ENCODE measurements at places on chromosomes 13 and 19.

DNA sequence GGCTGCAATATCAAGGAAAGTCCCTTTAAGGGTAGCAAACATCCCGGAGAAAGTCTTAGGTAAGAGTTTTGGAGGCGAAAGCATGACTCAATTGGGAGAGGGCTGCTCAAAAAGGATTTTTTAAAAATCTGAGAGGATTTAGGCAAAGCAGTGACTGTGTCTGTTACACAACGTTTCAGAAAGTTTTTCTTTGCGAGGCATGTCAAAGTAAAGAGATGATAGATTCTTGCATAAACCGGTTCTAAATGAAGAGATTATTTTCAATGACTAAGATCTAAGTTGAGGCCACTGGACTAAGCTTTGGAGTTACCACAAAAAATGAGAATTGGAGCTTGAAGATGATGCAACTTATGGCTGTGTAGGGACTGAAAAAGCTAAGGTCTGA, 43.7 kb upstream of the ENOX1 start:
- no peak for DNase-seq

GRCh38 chr19:5985098-5985783, 7.3 kb upstream of the RANBP3 start:
- DNase-seq, result no peak

DNA sequence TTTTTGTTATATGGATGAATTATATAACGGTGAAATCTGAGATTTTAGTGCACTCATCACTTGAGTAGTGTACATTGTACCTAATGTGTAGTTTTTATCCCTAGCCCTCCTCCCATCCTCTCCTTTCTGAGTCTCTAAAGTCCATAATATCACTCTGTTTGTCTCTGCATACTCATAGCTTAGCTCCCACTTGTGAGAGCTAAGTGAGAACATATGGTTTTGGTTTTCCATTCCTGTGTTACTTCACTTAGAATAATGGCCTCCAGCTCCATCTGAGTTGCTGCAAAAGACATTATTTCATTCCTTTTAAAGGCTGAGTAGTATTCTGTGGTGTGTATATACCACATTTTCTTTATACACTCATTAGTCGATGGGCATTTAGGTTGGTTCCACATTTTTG, 94.0 kb downstream of the SLC10A2 start:
- no peak for DNase-seq

DNA sequence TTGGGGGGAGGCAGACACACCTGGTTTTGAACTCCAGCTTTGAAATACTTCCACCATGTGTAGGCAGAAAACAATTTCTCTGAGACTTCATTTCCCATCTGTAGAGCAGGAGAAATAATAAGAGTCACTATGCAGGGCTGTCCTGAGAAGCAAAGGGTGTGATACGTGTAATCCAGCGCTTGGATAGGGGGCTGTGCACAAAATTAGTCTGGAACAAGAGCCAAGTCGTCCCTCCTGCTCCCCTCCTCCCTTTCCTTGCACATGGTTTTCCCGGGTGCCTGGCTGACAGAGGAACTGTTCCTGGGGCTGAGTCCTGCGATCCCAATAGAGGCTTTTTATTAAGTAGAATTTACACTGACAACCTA, 29.6 kb upstream of the UBE2L5 start:
- DNase-seq, result no peak

- no peak for DNase-seq
These were observed 107.6 kb upstream of the VSTM2B start for GRCh38 chr19:29418201-29418600.

GRCh38 chr13:112341976-112342735, 34.0 kb upstream of the SPACA7 start:
- no peak for DNase-seq

- no peak for DNase-seq
These were observed 1198.2 kb upstream of the PCDH9 start for GRCh38 chr13:68428292-68428691.

DNA sequence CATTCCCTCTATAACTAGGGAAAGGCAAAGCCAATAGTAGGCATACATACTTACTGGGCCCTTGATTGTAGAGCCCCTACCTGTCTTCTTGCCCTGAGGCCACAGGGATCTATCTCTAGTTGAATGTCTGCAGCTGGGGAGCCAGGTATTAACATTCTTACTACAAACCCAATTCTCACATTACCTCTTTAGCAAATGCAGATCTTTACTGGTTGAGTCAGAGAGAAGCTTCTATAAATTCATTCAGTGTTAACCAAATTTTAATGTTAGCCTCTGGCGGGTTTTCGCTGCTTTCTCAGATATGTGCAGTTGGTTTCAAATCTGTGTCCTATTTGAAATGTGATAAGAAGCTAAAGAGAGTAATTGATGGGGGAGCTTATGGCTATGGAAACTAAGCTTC, 43.2 kb downstream of the SERTM1 start:
- DNase-seq, result no peak

DNA sequence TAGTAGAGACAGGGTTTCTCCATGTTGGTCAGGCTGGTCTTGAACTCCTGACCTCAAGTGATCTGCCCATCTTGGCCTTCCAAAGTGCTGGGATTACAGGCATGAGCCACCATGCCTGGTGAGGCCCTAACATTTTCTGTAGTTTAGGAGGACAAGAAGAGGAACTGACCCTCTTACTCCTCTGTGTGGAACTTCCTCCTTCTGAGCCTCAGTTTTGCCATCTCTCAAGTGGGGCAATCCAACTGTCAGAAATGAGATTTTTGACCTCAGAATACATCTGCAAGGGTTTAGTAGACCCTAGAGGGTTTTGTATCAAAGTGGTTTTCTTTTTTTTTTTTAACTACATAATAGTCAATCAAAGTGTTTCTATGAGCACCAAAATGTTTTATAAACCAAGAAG, 2.4 kb downstream of the DKKL1 start:
- DNase-seq, result no peak

DNA sequence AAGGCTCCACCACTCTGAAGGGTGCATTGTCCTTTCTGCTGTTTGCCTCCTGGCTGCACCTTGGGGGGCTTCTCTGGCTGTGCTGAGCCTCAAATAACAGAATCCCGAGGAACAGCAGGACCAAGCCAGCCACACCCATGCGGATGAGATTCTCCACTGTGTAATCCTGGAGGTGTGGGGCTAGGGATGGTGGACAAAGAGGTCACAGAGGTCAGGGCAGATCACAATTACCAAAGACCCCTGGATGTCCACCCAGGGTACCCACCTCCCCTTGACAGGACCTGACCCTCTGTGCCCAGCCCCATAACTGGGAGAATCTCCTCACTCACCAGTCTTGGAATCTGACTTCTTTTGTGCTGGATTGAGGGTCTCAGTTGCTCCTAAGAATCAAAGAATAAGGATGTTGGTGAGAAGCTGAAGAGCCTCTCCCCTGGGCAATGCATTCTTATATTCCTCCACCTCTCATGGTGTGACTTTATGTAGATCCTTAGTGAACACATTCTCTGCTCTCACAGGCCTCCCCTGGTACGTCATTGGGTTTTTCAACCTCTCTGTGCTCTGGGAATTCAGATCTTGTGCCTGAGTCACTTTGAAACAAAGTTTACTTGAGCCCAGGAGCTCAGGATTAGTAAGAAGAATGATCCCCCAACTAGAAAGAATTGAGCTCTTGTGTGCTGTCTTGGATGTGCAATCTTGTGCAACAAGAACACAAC, 5.2 kb downstream of the LILRA4 start:
- DNase-seq, result no peak

DNA sequence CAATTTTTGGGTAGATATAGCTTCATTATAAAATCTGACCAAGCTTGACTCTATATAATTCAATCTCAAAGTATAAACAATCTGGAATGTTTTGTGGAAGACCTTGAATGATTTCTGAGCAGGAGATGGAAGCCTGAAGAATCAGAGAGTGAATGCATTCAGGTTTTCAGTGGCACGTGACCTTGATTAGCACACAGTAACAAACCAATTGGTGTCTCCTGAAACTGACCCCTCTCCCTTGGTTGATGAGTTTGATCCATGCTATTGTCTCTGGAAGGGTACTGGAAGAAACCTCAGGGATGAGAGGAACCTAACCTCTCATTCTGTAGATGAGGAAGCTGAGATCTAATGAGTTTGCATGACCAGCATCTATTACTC, 39.6 kb downstream of the PCDH8 start:
- DNase-seq, result no peak

DNA sequence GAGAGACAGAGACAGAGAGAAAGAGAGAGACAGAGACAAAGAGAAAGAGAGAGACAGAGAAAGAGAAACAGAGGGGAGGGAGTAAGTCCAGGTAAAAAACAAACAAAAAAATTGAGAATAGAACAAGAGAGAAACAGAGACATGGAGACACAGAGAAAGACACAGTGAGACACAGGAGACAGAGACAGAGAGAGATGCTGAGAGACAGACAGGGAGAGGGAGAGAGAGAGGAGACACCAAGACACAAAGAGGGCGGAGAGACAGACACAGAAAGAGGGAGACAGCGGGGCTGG, 5.8 kb upstream of the PROZ start:
- no peak for DNase-seq

GRCh38 chr19:35558400-35559280, 4.8 kb downstream of the ATP4A start:
- DNase-seq, result no peak

DNA sequence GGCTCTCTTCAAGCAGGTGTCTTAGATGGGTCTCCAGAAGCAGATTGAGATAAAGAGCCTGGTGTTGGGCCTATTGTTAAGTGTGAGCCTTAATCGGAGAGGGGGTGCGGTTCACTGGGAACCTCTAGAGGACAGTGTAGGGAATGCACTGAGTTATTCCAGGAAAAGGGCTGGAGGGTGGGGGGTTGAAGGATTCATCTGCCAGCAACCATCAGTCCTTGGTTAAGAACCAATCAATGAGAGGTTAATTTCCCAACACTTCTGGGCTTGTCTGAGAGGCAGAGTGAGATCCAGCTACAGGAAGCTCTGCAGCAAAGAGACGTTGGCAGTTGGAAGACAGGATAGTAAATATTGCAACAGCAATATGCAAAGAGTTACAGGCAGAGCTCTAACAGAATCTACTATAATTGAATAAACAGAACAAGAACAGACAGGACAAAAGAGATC, 28.7 kb downstream of the CYP4F2 start:
- no peak for DNase-seq

DNA sequence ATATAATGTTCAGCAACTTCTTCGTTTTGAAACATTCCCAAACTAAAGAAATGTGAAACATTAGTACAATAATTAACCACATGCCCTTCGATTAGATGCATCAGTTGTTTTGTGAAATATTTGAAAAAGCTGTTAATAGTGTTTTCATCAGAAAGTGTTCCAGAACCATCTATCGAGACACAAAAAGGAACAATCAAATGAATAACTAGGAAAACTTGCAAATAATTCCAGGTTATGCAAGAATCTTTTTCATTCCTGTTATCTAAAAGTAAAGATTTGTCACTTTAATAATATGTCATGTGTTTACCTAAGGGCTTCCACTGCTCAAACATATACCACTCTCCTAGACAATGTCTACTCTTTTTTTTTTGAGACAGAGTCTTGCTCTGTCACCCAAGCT, 904.2 kb upstream of the MIR17HG start:
- DNase-seq, result no peak

GRCh38 chr13:40479196-40479845, 187.1 kb downstream of the FOXO1 start:
- DNase-seq, result no peak

DNA sequence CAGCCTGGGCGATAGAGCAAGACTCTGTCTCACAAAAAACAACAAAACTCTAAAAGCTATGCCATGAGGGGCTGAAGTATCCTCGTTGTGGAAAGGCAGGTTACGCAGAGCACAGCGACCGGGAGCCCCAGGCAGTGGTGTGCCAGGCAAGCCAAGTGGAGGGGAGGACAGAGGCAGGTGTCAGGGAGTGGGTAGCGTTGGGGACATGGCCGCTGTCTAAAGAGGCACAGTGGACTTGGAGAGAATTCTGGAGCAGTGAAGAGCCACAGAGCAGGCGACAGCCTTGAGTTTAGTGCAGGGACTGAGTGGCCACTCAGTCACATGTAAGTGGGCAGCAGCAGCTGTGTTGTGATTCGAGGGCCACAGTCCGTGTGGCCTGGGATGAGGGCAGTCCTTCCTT, 541.7 kb downstream of the FGF9 start:
- no peak for DNase-seq

DNA sequence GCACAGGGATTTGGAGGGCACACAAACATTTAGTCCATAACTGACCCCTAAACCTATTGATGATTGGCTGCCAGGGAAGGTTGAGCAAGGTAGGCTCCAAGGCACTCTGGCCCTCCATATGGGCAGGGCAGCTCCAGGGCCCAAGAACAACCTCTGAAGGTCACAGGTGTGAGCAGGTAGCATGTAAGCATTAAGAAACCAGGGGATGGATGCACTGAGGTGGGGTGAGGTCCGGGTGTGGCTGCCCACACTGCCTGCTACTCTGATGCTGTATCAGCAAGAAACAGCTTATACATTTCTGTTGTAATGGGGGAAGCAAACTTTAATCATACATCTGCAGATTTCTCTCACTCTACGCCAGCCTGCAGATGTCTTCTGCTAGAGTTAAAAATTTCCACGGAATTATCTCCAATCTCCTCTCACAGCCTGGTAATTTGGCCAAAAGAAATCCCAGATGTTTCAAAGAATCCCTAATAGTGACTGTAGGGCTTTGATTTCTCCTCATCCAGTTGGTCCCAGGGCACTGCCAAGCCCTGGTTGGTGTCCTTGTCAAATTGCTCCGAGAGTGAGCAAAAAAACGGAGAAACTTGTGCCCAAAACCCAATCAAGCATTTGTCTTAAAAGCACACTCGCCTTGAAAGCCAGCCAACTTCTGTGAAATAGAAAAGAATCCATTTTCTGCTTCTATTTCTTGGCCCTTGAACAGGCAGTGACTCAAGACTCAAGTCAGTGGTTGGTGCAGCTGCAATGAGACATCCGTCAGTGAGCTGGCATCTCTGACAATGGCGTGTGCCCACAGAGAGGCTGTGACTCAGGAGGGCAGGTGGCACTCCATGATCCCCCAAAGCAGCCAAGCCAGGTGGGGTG, 72.5 kb upstream of the MRI1 start:
- no peak for DNase-seq

GRCh38 chr13:23985060-23985459, 87.8 kb upstream of the C1QTNF9B start:
- no peak for DNase-seq

GRCh38 chr19:50702871-50703829, 16.5 kb downstream of the SHANK1 start:
- DNase-seq, result no peak

- DNase-seq, result no peak
These were observed 13.7 kb downstream of the ACTN4 start for GRCh38 chr19:38661136-38661535.

- DNase-seq, result no peak
These were observed 102.5 kb downstream of the FLT1 start for GRCh38 chr13:28392428-28392827.

Data from NCI-H1417 treated with DMSO at 0.1 percent for 48 hours (cell line).